Substantia nigra (tissue), 51 donors: ENCODE measurements at places on chromosomes 1 and 21.

DNA sequence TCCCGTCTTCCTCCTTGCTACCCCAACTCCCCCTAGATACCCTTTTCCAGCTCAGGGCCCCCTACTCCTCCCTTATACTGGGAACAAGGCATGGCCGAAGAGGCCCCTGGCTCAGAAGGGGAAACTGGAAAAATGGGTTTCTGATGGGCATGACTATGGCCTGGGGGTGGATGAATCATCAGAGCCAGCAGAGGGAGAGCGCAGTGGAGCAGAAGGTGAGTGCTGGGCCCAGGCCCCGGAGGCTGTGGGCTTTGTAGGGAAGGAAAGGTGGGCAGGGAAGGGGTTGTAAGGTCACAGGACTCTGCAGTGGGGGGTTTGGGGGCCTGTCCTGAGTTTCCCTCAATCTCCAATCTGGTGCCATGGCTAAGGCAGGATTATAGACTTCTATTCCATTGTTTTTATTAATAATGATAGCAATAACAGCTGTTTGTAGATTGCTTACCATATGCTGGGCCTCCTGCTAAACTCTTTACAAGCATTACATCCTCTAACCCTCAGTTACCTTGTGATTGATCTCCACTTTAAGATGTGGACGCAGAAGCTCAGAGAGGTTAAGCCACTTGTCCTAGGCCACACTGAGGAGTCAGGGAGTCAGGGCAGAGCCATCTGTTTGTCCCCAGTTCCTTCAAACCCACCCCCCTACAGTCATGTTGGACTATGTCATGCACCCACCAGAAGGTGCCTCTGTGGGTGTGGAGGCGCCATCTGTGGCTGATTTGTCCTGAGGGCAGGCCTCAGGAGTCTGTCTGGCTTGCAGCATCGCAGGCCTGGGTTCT lies 36.2 kb upstream of the ZNF362 start:
- DNase-seq, result no peak

- DNase-seq, result no peak
These were observed 25.1 kb downstream of the IRF2BP2 start for GRCh38 chr1:234584926-234585325.

- DNase-seq, result peak; percentile 63
These were observed 12.2 kb downstream of the KIAA0319L start for GRCh38 chr1:35544976-35545375.

- DNase-seq, result no peak
These were observed 2.1 kb upstream of the S100A9 start for GRCh38 chr1:153355445-153356071.

GRCh38 chr1:227732586-227733308 lies 2.4 kb downstream of the JMJD4 start:
- no peak for DNase-seq

GRCh38 chr1:68291688-68292384 lies 59.5 kb upstream of the WLS start:
- no peak for DNase-seq

- DNase-seq, result no peak
These were observed 663.7 kb downstream of the ADGRL2 start for GRCh38 chr1:82464362-82465001.

GRCh38 chr1:82836973-82837680 lies 1036.4 kb downstream of the ADGRL2 start:
- DNase-seq, result no peak

DNA sequence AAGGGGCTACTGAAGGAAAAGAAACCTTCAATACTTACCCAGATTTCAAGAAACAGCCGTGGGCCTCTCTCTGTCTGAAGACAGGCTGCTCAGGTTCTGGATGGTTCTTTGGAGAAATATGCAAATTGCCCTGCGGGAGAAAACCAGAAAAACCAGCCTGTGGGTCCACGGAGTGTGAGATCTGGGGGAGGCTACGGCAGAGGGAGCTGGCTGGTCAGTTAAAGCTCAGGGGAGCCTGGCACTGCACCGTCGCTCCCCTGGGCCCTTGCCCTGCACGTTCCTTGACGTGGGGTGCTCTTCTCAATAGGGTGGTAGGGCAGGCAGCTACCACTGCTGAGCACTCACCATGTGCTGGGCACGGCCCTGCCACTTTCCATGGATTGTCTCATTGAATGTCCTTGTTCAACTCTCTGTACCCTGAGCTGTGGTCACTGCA lies 12.7 kb downstream of the TMCO4 start:
- no peak for DNase-seq

DNA sequence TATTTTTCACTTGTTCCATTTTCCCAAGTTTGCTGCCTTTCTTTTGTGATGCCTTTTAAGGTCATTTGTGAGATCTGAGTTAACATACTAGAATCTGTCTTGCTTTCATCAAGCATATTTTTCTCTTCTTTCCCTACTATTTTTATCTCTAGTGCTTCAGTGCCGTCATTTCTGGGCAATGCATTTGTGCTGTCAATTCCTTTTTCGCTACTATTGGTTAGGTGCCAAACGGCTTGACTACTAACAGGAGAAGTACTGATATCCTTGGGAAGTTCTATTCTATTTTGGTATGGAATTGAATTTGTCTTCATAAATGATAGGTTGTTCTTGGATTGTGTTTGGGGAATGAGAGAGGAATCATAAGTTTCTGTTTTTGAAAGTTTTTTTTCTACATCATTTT lies 42.2 kb downstream of the LRRC53 start:
- DNase-seq, result no peak

GRCh38 chr1:67676287-67676686 lies 8.7 kb upstream of the GADD45A start:
- DNase-seq, result no peak

GRCh38 chr1:248136811-248137210 lies 8.1 kb upstream of the OR2M5 start:
- DNase-seq, result no peak

GRCh38 chr1:193762236-193762635 lies 575.8 kb upstream of the B3GALT2 start:
- DNase-seq, result no peak

GRCh38 chr1:2284932-2285331 lies 56.8 kb downstream of the SKI start:
- no peak for DNase-seq

DNA sequence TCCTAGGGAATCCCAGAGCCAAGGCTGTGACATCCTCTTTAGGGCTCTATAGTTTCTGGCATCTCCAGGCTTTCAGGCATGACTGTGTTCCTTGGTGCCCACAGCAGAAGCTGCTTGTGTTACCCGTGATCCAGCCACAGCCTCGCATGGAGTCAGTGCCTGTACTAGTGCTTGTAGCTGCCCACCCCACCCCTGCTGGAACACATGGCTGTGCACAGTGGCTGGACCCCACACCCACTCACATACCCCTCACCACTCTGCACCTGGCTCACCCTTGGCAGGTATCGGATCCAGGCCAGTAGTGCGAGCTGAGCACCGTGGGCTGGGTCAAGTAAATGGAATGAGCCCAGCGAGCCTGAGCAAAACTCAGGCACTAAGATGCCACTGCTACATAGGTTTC lies 934.7 kb upstream of the PRMT6 start:
- DNase-seq, result no peak

DNA sequence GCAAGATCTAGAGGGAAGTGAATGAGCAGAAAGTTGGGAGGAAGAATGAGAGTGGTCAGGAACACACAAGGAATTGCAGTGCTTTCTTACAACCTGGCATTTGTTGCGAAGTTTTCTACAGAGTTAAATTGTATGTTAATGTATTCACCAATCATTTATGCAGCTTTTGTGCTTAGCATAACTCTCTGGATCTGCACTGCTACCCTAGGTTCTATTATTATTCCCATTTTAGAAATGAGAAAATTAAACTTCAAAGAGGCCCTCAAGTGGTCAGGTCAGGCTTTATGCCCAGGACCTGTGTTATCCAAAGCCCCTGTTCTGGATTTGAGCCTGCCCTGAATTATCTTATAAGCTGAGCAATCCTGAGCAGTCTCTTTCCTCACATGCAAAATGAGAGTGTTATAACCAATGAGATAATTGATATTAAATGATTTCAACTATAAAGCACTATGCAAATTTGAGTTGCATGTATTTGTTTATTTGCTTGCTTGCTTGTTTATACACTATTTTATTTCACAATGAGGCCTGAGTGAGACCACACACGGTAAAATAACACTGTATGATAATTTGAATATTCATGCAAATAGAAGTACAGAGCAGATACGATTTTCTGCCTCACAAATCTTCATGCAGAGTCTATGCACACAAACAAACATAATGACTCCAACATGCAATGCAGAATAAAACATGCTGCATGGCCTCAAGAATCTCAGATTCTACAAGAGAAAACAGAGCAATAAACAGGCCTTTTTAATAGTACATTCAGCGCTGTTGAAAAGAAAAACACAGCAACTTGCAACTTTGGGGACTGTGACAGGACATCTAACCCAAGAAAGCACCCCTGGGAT lies 323.0 kb downstream of the PLPP3 start:
- no peak for DNase-seq

DNA sequence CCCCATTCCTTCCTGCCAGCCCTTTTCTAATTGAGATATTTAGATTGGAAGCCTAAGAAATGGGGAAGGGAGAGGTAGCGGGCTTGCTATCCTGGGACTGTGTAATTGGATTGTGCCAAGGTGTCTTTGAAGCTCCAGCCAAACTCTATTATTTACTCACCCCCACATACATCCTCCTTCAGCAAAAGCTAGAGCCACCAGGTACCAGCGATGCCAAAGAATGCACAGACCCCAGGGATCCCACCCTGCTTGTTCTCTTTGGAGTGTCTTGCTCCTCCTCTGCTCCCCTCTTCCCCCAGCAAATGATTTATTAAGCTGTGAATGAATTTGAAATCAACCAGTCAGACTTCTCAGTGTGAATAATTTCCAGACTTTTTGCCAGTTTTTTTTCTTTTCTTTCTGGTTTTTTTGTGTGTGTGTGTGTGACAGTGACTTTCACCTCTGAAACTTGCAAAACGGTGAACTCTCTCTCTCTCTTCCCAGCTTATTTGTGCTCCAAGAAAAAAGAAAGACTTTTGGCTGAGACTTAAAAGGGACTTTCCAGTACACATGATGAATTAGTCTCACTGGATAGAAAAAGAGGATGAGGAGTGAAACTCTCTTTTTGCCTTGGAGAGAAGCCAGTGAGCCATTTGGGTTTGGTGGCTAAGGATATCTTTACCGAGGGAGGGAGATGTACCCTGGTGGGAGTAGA lies 1.8 kb downstream of the VASH2 start:
- DNase-seq, result no peak

DNA sequence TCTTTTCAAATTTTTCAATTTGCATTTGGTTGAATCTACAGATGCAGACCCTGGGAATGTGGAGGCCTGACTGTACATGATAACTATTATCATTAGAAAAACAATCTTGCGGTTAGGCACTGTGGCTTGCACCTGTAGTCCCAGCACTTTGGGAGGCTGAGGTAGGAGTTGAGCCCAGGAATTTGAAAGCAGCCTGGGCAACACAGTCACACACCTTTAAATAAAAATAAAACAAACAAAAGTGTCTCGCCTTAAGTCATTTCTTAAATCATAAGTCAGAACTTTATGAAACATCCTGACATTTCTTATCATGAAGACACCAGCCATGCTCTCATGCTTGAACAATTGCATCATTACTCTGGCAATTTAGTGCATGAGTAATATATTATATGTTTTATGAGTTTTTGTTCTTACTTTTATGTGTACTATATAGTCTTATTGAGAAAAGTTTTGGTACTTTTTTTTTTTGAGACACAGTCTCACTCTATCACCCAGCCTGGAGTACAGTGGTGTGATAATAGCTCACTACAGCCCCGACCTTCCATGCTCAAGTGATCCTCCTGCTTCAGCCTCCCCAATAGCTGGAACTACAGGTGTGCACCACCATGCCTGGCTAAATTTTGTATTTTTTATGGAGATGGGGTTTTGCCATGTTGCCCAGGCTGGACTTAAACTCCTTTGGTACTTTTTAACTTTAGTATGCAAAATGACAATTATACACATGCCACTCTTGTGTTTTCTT lies 7.8 kb downstream of the TBX19 start:
- DNase-seq, result no peak

DNA sequence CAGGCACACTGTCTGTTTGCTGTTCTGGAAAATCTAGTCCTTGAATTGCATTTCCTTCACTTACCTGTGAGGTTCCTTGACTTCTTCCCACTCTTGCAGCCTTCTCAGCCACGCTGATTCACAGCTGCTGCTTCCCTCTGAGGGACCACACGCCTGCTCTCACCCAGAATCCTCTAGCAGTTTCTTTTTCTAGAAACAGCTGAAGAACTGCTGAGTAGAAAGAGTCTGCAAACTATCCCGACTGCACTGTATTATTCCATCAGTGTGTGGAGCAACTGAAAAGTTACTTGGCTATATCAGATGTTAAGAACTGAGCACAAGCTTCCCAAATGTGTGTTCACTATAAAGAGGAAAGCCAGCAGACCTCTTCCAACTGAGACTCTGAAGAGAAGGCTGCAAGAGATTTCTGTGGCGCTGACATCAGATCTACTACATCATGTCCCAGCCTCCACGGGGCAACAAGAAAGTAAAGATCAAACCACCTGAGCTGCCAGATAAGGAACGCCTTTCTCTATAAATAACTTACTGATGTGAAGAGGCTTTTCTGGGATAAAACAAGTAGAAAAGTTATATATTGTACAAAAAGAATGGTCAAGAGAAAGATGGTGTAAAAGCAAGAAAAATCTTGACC lies 226.6 kb downstream of the RERE start:
- no peak for DNase-seq

DNA sequence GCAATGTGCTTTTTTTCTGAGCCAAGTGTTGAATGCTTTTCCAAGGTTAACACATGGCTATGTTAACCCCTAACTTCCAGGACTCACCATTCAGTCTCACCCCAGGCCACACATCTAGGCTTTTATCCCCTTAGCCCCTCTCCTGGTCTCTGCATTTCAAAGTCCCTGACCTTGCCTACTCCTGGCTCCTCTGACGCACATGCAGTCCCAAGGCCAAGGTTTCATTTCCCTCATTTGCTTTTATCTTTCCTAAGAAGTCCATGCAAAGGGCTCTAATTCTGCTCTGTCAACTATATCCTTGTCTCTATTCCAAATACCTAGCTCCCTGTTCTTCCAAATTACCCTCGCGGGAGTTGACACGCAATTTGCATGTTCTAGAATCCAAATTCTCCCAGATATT lies 25.4 kb downstream of the SLC30A10 start:
- DNase-seq, result no peak

GRCh38 chr1:217078078-217078690 lies 355.0 kb upstream of the ESRRG start:
- DNase-seq, result no peak
